ENCODE measurements at places on chromosomes 1 and 21.

GRCh38 chr1:198798923-198799386, 160.1 kb downstream of the PTPRC start:
- peak; percentile 57 for DNase-seq

DNA sequence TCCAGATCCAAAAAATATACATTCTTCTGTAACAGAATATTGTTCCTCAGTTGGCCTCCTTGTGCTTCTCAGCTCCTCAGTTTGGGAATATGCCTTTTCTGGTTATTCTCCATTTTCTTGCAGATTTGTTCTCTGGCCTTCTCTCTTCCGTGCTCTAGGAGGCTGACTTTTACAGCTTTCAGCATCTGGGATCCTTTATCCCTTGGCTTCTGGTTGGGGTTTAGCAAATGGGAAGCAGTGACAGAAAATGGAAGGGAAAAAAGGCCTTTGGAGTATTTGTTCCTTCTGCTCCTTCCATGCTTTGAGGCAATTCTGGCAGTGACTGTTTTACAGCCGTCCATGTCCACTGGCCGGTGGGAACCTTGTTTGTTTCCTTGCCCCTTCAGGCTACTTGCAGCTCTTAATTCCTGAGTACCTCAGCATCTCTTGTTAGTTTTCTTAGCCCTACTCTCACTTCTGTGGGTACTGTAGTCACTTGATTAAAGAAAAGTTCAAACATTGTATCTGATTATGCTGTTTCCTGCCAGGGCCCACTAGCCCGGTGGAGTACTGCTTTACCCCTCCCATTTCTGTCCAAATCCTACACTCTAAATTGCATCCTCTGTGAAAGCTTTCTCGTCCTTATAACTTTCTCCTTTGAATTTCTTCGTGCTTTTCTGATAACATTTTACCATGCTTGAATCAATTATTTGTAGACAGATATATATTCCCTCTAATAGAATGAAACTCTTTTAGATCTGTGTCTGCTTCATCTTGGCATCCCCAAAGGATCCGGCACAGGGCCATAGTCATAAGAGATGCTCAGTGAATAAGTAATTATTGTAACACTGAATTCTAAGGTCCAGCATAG, 118.2 kb downstream of the OSBPL9 start:
- DNase-seq = no peak

- no peak for DNase-seq
These were observed 30.4 kb upstream of the ZFYVE9 start for GRCh38 chr1:52111492-52111891.

- peak; percentile 53 for DNase-seq
These were observed 417.3 kb downstream of the USH2A start for GRCh38 chr1:216005916-216006315.
